ENCODE measurements at places on chromosomes 1 and 21. TPM values are rescaled to one million over a fixed set of nuclear protein-coding genes. Genes with fewer than 3 reads are reported as not detected.

SYTL1 gene
- 11.1 TPM for polyA plus RNA-seq

KRTAP12-4 gene
- polyA plus RNA-seq = not detected

HOOK1 gene
- polyA plus RNA-seq = 11.3 TPM

KRTAP21-2 gene
- not detected for polyA plus RNA-seq

TIE1 gene
- polyA plus RNA-seq = 2.5 TPM

ERICH3 gene
- 0.01 TPM for polyA plus RNA-seq

LENEP gene
- polyA plus RNA-seq = not detected

FAM131C gene
- polyA plus RNA-seq = 0.10 TPM

CELA3B gene
- polyA plus RNA-seq = 0.34 TPM

PIGM gene
- 3.4 TPM for polyA plus RNA-seq

CACNA1S gene
- polyA plus RNA-seq = not detected

AIRE gene
- not detected for polyA plus RNA-seq

HHIPL2 gene
- polyA plus RNA-seq = 0.46 TPM

TXLNA gene
- 29.6 TPM for polyA plus RNA-seq

CD1D gene
- polyA plus RNA-seq = not detected

PADI3 gene
- polyA plus RNA-seq = not detected

SPATA1 gene
- 0.93 TPM for polyA plus RNA-seq

SERINC2 gene
- polyA plus RNA-seq = 165 TPM

SLAMF8 gene
- not detected for polyA plus RNA-seq

PPIH gene
- polyA plus RNA-seq = 29.9 TPM

LCE3E gene
- not detected for polyA plus RNA-seq

GPR37L1 gene
- 0.13 TPM for polyA plus RNA-seq

KCNJ15 gene
- not detected for polyA plus RNA-seq

GJA9 gene
- polyA plus RNA-seq = 0.08 TPM

ALPL gene
- polyA plus RNA-seq = 0.12 TPM

RIPK4 gene
- polyA plus RNA-seq = 3.7 TPM

HSPG2 gene
- polyA plus RNA-seq = 13.1 TPM

ACTN2 gene
- polyA plus RNA-seq = 0.13 TPM

MAN1C1 gene
- 0.18 TPM for polyA plus RNA-seq

OR2L3 gene
- not detected for polyA plus RNA-seq

TUFT1 gene
- 6.4 TPM for polyA plus RNA-seq

SLC44A3 gene
- polyA plus RNA-seq = 14.1 TPM

TNFRSF14 gene
- 70.7 TPM for polyA plus RNA-seq

SNRNP40 gene
- polyA plus RNA-seq = 46.1 TPM

UBE4B gene
- polyA plus RNA-seq = 15.2 TPM

LEMD1 gene
- 1.4 TPM for polyA plus RNA-seq

LCE3D gene
- not detected for polyA plus RNA-seq

C1orf226 gene
- 6.0 TPM for polyA plus RNA-seq

NES gene
- polyA plus RNA-seq = 2.5 TPM

ELAPOR1 gene
- 0.13 TPM for polyA plus RNA-seq

C1QB gene
- not detected for polyA plus RNA-seq

S100A9 gene
- polyA plus RNA-seq = 0.69 TPM

OR10J1 gene
- polyA plus RNA-seq = not detected

JUN gene
- polyA plus RNA-seq = 28.1 TPM

EFHD2 gene
- polyA plus RNA-seq = 10.9 TPM

CEP350 gene
- 6.1 TPM for polyA plus RNA-seq

ASAP3 gene
- polyA plus RNA-seq = 39.4 TPM

KLHDC8A gene
- polyA plus RNA-seq = not detected

CD1E gene
- not detected for polyA plus RNA-seq

CFHR1 gene
- polyA plus RNA-seq = not detected

Data from HepG2 (cell line).